Glutamatergic neuron (in vitro differentiated cells): ENCODE measurements at places on chromosomes 16 and 17.

DNA sequence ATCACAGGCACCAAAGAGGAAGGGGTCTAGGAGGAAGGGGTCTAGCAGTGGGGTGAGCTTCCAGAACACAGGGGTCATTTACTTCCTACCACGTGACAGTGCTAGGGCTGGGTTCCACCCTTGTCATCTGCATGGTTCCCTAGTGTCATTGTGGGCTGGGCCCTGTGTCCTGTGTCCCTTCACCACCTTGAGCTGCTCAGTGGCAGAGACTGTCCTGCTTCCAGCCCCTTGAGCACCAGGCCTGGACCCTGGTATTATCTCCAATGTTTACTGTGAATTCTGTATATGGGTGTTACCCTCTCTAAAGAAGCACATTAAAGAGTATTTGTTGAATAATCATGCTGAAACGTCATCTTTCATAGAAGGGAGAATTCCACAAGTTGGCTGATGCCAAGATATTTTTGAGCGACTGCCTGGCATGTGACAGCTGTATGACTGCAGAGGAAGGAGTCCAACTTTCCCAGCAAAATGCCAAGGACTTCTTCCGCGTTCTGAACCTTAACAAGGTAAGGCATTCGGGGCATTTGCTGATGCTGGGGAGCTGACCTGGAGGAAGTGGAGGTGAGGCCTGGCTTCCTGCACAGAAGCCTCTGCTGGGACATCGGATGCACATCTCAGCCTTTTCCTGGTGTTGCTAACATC, 5.5 kb downstream of the NARF start:
- no peak for DNase-seq

DNA sequence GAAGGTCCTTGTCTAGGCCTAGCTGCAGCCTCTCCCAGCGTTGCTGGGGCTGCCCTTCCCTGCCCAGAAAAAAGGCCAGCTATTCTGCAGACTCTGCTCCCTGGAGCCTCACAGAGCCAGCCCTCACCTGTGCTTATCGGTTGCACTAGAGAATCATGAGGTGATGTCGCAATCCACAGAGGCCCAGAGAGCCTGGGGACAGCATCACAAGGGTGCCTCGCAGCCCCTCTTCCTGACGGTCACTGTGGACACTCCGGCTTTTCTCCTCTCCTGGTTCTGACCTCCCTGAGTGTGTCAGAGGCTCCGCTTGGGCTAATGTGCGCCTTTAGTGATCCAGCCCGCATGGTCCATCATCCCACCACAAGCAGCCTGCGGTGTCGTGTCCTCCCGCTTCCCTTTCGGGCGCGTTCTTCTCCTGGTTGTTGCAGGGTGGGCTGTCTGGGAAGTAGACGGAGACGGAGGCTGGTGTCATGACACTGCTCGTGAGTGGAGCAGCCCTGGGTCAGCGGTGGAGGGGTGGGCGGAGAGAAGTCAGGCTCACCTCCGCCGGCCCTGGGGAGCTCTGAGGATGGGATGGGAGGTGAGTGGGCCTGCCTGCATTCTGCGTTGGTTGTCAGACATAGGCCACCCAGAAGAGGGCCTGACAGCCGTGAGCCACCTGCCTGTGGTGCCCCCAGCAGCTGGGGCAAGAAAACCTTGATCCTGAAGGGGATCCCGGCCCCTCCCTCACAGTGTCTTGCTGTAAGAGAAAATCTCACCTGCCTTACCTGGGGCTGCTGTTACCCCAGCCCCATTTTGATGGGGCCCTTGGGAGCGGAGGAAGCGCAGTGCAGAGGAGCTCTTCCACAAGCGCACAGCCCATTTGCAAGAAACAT, 165.9 kb upstream of the CHMP6 start:
- DNase-seq: no peak

GRCh38 chr16:51408357-51408756, 257.3 kb upstream of the SALL1 start:
- no peak for DNase-seq

DNA sequence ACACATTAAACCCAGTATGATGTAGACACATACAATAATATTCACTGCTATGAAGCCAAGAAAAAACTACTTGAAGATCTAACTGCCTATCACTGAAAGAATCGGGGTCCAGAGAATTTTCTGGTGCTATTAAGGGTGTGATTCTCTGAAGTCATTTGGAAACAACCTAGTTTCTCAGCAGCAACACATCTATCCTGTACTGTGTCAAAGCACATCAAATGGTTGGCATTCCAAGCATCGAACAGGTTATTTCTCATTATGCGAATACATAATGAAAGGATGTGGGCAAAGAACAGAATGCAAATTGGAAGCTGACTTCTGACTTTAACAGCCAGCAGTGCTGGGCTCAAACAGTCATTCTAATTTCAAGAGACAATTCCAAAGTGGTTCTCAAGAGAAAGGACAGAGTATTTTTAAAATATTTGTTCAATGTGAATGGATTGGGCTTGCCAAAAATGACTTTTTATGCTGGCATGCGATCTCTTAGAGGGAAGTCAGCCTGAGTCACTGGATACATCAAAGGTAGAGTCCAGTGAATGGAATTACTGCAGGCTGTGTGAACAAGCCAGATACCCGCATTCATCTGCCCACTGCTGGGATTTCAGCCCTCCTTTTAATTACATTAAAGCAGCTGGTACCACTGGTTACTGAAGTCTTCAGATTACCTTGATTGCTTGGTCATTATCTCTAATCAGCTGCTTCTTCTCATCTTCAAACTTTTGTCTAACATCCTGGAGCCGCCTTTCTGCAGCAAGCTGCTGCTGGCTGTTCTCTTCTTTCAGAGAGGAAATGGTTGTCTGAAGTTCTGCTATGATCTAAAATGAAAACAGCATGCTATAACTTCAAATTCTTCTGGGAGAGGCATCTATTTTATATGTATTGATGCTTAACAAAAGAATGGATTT, 181.2 kb upstream of the AXIN2 start:
- no peak for DNase-seq

DNA sequence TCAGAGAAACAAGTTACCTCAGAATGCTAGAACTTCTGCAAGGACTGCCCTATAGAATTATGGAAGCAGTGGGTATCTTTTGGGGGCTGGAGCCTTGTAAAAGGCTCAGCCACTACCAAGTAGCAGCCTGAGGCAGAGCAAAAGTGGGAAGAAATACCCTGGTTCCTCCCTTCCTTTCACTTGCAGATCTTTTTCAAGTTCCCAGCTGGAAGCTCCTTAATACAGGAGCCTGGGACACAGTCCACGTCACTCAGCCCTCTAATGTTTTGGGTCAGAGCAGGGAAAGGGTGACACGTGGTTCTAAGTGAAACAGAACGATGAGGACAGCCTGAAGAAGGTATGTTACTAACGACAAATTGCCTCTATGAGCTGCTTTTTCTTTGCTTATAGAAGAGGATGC, 93.1 kb downstream of the CNTNAP4 start:
- DNase-seq: no peak

- DNase-seq: no peak
These were observed 1.2 kb downstream of the USP7 start for GRCh38 chr16:8962393-8963009.

DNA sequence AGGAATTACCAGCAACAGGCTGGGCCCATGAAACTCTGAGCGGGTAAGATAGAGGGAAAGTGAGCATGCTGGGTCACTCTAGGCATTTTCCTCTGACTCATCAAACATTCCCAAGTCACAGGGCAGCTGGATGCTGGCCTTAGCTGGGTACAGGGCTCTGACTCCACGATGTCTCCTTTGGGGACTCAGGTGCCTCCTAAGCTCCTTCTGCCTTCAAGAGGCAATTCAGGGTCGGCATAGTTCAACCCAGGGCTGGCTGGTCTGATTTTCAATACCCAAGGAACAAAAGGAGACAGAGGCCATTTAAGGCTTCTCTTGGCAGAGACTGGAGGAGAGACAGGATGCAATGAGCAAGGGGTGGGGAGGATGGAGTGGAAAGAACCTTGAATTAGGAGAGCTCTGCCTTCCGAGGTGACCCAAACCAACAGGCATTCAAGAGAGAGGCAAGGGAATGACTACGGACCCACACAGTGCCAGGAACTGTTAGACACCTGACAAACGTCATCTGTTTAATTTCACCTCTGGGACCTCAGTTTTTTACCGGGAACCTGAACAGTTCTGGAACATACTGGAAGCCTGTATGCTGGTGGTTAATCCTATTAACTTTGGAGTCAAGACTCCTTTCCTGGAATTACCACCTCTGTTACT, 910 bp downstream of the WBP2 start:
- DNase-seq: no peak

GRCh38 chr16:71367241-71367976, 8.9 kb downstream of the CALB2 start:
- DNase-seq: peak; percentile 89

GRCh38 chr16:89395150-89396142, 94.9 kb downstream of the ANKRD11 start:
- DNase-seq: no peak

GRCh38 chr17:78652913-78653312, 75.7 kb upstream of the DNAH17 start:
- DNase-seq: no peak

DNA sequence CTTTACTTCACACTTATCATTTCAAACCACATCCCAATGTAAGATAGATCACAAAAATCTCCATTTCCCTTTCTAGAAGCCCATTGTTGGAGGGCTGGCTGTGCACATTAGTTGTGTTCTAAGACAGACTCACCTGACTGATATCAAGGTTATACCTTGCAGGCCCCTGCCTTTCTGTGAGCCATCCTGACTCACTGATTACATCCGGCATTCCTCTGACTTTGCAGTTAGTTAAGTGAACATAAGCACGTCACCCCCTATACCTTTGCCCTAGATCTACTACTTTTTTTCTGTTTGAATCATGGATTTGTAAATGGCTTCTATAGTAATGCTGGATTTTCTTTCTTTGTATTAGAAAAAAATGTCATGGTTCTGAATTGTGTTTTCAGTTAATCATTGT, 78.3 kb downstream of the TANGO6 start:
- no peak for DNase-seq

DNA sequence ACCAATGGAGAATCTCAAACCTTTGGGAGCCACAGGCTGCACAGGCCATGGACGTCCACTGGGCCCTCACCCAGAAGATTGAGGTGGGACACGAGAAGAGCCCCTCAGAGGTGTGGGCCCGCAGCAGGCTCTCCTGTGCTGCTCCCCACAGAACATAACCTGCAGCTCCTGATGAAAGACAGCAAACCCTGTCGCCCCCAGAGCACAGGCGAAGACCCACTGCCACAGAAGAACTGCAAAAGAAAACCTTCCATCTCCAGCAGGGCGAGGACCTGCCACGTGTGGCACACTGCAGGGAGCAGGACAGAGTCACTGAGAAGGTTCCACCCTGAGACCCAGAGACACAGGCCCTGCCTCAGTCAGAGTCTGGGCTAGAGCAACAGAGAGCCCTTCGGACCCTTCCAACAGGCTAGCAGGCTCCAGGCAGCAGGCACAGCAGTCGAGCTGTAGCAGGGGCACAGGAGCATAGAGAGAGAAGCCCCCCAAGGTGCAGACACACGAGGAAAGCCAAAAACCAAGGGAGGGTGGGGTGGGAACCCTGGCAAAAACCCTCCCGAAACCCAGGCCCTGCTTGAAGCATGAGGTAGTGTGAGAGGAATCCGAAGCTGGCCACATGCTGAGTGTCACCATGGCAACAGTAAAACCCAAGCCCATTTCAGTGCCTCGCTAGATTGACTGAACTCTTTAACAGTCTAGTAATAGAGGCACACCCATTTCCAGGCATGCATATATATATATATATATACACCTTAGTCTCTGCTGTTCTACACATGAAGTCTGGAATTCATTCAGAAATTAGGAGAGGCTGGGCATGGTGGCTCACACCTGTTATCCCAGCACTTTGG, 60.0 kb upstream of the CHMP6 start:
- no peak for DNase-seq

DNA sequence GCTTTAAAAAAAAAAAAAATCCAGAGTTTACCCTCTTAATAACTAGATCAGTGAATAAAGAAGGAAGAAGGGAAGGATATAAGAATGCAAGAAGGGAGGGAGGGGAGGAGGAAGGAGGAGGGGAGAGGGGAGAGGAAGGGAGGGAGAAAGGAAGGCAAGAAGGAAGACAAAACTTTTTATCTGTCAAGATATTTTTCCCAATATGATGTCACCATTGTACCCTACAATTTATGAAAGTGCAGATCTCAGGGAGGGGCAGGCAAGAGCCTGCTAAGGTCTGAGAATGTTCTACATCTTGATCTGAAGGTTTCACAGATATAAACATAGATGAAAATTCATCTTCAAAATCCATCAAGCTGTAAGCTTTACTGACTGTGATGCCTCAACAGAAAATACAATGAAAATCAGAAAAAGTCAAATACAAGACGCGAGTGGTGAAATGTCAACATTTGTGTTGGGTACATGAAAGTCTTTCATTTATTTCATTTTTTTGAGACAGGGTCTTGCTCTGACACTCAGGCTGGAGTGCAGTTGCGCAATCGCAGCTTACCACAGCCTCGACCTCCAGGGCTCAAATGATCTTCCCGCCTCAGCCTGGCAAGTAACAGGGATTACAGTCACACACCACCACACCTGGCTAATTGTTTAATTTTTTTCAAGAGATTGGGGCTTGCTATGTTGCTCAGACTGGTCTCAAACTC, 57.1 kb upstream of the EMP2 start:
- DNase-seq: no peak

DNA sequence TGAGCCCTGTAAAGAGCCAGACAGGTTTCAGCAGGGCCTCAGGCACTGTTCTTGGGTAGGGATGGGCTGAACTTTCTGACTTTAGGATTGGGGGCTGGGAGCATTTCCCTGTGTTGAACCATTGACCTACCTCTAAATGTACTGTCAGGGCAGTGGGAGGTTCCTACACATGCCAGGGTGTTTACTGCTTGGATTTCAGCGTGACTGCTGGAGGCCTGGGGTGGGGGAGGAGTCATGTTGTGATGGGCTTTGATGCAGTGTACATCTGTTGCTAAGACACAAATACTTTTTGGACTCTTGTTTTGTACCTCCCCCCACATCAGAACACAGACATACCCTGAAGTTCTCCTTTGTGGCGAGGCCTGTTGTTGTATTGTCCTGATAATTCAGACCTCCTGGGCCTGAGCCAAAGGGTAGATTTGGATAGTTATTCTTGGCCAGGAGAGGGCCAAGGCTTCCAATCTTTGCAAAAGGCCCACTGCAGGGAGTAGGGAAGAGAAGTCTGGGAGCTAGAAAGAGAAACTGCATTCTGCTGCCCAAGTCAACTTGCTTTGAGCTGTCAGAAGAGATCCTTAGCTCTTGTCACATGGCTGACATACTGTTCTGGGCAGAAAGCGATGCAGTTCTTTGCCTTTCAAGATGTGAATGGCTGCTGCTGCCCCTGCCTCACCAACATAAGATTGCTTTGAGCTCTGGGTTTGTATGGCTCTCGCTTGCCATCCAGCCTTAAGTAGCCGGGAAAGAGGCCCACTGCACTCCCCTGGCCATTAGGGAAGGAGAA, 3.7 kb downstream of the NFE2L1 start:
- no peak for DNase-seq

GRCh38 chr17:34874478-34874877, 86.8 kb downstream of the CCT6B start:
- DNase-seq: no peak

DNA sequence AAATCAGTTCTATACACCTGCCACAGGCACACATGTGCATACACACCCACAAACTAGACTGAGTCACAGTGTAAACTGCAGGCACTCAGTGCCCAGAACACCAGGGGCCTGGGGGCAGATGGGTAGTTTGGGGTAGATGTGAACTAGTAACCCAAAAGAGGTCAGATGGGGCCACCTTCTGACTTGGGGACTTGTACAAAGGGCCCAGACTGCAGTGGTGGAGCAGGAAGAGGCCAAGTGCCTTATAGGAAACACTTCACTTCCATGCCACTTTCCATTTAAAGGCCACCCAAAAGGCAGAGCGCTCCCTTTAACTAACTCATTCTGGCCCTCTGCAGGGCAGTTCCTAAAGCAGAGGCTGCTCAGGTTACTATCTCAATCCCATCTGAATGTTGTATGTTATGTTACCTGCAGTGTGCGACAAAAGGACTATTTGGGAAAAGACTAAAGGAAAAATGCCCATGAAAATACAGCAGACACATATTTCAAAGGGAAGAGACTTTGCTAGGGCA, 27.8 kb upstream of the ERN1 start:
- DNase-seq: no peak
